Renal cortex interstitium (tissue), 15 donors: ENCODE measurements at places on chromosomes 1 and 21. TPM values are rescaled to one million over a fixed set of nuclear protein-coding genes. Genes with fewer than 3 reads are reported as not detected.

The PTGFR gene
- 0.33 TPM for polyA plus RNA-seq

DNA sequence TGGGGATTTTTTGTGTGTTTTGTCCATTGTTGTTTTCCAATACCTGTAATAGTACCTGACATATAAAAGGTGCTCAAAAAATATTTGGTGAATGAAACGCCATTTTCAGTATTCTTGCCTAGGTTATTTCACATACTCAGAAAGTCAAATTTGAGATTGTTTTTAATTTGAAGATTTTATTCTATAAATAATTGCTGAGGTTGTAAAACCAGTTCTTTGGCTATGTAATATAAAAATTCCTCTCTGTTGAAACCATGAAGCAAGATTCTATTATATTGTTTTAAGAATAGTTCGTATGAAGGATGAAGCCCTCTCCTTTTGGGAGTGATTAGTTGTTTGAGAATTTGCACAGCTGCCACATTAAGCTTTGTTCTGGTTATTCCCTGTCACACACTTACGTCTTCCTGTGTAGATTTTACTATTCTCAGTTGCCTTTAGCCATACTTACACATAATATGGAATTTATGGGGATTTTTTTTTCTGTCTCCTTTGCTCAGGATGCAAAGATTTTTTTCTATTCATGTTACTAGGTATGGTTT is 60.2 kb upstream of the MPC2 start:
- DNase-seq = no peak

DNA sequence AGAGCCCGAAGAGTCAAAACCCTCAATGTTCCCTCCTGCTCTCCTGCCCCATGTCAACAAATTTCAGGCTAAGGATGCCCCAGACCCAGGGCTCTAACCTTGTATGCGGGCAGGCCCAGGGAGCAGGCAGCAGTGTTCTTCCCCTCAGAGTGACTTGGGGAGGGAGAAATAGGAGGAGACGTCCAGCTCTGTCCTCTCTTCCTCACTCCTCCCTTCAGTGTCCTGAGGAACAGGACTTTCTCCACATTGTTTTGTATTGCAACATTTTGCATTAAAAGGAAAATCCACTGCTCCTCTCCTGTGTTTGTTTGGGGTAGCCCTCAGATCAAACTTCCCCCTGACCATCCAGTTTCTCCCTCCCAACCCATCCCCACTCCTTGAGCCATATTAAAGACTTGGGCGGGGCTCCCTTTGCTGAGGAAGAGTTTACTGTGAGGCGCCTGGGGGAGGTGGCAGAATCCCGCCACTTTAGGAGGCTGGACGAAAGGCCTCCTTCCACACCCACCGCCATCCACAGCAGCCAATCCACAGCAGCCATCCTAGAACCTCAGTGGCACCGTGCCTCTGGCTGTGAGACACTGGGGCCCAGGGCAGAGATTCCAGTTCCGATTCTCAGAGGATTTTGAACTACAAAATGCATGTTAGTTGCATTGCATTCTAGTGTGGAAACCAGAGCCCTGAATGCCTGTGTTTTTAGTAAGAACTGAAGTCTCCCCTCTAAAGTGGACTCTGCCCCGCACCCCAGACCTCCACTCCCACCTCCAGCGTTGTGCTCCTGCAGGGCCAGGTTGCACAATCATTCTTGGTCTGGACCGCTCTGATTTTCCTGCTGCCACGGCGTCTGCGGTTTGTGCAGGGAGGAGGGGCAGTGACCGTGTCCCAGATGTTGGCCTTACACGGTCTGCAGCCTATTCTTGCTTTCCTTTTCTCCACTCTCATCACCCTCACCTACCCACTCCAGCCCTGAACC is 3.0 kb downstream of the OLFML3 start:
- DNase-seq = no peak

GRCh38 chr1:203133970-203134725 is 6.6 kb downstream of the ADORA1 start:
- DNase-seq = no peak

GRCh38 chr1:181349512-181349911 is 133.8 kb upstream of the CACNA1E start:
- DNase-seq = no peak

DNA sequence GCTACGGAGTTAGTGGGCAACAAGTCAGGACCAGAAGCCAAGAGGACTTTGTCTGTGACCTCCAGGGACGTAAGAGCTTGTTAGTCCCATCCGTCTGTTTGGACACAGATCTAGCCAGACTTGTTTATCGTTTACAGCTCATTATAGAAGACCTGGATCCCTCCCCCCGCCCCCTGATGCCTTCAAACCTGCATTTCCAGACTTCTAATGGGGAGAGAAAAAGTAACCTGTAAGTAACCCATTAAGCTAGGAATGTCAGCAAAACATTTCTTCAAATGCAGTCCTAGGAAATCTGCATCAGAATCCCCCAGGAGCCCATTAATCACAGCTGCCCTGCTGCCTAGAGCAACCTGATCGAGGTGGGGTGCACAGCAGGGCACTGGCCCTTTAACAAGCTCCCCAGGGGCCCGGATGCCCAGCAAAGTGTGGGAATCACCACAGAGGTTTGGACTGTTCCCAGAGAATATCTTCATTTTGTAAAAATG is 1.4 kb upstream of the MAD2L2 start:
- DNase-seq = no peak

The TCEA3 gene
- polyA plus RNA-seq = 45.8 TPM
